ENCODE measurements at places on chromosomes 16 and 17.

- no peak for DNase-seq
These were observed 7.9 kb downstream of the SMCR8 start for GRCh38 chr17:18323007-18323406.

DNA sequence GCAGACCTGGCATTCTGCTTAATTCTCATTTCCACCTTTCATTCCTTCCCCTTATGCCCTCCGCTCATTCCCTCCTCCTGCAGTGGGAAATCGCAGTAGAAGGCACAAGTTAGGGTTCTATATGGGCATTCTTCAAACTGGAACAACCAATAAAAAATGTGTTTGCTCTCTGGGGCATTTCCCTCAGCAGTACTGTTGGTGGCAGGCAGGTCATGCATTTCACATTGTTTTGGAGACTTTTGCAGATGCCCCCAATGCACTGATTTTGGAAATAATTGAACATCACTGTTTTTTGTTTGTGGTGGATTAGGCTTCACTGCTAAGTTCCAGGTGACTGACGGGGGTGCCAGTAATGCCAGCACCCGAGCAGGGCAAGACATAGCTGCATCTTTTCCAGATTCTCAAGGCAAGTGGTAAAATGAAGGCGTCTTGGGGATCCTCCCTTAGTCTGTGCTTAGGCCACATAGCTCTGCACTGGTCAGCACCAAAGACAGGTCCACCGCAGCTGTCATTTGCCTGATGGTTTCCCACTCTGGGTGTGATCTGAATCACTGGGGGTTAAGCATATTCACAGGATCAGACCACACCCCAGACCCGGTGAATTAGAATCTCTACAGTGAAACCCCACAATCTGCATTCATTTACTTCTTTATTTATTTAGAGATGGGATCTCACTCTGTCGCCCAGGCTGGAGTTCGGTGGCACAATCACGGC is 304.5 kb downstream of the CPPED1 start:
- no peak for DNase-seq

DNA sequence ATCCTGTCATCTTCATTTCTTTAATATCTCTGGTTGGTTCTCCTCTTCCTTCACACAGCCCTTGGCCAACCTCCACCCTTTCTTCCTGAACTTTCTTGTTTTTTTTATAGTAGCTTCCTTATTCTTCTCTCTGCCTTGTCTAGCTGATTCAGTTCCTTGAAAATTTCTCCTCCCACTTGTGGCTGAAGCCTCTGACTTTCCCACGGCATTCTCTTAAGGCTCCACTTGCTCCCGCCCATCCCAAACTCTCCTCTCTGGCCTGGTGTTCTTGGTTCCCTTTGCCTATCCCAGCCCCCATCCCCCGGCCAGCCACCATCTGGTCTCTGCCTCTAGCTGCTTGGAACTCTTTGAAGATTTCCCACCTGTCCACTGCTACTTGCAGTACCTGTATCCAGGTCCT is 29.1 kb downstream of the NLRP1 start:
- DNase-seq = no peak

DNA sequence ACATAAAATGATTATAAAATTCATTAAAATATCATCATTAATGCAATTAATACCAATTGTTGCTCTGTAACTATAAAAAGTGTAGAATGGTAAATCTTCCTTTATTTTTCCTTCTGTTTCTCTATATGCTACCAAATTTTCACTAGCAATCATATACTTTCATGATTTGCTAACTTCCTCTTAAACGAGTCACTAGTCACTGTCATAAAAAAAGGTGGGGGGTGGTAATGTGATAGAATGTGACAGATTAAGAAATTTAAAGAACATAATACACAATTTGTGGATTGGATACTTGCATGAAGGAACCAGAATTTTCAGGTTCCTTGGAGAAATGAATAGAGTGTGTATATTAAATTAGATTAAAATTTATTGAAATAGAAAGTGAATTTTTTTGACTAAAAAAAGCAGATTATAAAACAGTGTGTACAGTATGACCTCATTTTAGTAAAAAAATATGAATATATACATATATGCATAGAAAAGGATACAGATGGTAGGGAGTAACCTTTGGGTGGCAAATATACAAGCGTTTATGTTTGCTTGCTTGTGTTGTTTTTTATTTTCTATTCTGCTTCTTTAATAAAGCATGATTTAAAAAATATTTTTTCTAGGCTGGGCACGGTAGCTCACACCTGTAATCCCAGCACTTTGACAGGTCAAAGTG is 56.7 kb upstream of the C17orf78 start:
- no peak for DNase-seq

- DNase-seq = no peak
These were observed 274.6 kb upstream of the HSBP1 start for GRCh38 chr16:83533193-83533592.

- peak; percentile 60 for DNase-seq
These were observed 1.1 kb upstream of the STUB1 start for GRCh38 chr16:678858-679813.

DNA sequence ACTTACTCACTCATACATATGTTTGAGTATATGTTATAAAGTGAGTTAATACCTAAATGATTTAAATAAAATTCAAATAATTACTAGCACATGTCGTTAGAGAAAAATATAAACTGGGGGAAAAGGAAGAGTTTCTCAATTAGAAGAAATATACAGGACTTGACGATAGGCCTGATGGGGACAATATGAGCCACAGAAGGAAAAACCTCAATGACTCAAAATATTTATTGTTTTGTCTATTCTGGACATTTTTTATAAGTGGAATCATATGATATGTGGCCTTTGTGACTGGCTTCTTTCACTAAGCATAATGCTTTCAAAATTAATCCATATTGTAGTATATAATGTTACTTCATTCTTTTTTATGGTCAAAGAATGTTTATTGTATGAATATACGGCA is 339.2 kb upstream of the PMFBP1 start:
- no peak for DNase-seq
